ENCODE measurements at places on chromosomes 2 and 18.
A peak's percentile ranks its signal among the peaks of the same experiment; 100 is the strongest.

DNA sequence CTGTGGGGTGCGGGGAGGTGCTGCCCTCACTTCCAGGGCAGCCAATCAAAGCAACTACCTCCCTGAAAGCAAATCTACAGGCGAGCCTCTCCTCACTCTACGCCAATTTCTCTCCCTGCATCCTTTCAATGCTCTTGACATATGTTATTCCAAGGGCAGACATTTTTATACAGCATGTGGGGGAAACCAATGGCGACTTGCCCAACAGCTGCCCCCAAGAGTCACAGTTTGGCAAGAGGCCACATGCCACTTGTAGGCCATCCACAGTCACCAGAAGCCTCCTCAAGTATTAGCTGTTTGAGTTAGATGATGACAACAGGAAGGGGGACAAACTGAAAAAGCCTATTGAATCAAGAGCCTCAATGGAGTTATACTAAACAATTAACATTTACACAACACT is 114.6 kb downstream of the MYO5B start:
- no peak for DNase-seq

DNA sequence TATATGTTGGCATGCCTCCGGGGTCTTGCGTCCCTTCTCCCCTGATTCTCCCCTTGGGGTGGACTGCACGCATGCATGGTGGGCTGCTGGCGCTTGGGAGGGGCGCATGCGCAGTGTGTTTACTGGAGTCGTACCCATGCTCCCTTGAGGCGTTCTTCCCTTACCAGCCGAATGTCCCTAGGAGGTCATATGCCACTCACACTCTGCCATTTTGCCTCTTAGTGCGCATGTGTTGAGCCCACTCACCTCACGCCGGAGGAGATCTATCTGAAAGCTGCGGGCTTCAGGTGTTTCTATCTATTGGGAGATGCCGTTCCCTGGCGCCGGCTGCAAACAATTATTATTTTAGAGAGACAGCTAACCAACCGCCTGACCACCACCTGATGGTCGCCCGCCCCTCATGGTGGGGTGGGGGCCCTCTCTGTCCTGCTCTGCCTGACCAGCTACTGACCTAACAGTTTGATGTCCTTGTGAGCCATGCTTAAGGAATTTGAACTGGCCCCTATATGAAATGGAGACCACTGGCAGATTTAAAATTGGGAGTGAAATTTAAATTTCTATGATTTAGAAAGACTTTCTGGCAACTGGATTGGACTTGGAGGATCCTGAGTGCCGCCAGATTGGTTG is 179.6 kb downstream of the RNF144A start:
- DNase-seq: no peak

DNA sequence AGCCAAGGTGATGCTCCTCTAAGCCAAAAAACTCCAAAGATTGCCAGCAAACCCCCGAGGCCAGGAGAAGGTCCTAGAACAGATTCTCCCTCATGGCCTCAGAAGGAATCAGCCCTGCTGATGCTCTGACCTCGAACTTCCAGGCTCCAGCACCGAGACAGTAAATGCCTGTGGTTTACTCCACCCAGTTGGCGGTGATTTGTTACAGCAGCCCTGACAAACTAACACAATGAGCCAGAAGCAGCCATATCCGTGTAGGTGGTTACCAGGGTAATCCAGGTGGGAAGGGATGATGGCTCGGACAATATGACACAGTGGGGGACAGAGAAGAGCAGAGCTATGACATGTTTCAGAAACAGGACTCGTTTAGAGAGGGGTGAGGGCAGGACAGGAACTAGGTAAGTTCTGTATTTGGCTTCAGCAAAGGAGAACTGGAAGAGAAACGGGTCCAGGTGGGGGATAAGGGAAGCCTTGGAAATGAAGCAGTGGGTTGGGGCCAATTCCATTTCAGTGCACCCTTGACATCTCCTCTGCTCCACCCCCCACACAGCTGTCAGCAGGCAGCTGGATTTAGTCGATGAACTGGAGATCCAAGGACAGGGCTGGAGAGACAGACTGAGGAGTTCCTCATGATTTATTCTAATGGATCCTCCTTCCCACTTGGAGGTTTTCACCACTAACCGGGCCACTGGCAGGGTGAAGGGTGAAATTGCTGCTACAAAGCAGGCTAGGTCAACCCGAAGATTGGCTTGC is 179.7 kb upstream of the SH3BP4 start:
- DNase-seq: no peak

GRCh38 chr2:55618275-55619055 is 1.0 kb upstream of the PPP4R3B start:
- peak; percentile 59 for DNase-seq

GRCh38 chr2:239636808-239637207 is 236.0 kb upstream of the HDAC4 start:
- no peak for DNase-seq

DNA sequence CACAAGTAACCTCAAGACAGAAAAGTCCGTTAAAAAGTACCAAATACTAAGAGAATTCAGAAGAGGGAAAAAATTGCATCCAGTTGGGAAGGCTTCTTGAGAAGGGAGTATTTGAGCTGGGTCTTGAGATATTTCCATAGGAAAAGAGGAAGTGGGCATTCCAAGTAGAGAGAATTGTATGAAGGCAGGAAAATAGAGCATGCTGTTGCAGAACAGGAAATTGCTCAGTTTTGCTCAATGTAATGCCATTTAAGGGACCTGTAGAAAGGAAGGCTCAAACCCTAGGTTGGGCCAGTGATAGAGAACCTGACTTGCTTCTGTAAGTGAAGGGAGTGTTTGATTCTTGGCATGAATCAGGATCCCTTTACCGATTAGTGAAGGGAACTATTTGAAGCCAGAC is 1.0 kb upstream of the ZC3H8 start:
- DNase-seq: no peak

GRCh38 chr2:44934038-44934982 is 7.2 kb upstream of the SIX3 start:
- DNase-seq: no peak

GRCh38 chr2:127465258-127465657 is 47.0 kb downstream of the PROC start:
- no peak for DNase-seq

DNA sequence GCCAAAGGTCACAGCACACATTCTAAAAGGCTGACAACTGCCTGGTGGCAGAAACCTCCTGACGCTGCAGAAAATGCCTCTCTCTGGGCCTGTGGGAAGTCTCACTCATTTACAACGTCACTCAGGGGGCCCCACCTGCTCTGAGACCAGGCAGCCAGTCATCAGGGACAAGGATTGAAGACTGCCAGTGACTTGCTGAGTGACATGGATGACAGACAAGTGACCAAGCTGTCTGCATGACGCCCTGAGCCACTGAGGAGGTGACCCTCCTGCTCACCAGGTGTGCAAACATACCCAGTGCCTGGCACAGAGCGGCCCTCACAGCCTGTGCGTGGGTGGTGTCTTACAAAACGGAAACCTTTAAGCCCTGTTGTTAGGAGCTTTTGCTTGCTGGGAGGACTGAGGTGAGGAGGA is 392.4 kb downstream of the TNS1 start:
- DNase-seq: peak; percentile 44

- no peak for DNase-seq
Measured at GRCh38 chr2:43412114-43412753, 183.6 kb downstream of the THADA start.

DNA sequence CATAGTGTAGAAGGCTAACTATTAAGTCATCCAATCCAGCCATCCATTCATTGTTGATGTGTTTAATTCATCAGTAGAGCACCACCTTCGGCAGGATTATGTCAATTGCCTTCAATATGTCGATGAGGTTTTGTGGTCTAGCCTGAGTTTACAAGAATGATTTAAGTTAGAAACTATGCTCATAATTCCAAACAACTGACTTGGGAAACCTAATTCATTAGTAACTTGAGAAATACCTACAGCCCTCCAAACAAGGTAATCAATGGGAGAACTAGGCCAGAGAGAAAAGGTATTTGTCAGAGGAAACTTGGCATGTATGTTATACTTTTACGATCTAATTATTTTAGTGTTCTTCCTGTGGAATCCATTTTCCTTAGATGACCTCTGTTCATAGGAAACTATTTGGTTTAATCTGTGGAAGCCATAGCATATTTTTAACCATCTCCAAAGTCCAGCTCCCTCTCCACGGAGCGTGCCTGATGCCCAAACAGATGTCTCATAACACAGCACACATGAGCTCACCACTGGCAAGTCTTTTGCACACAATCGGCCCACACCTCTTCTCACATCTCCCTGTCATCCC is 148.5 kb downstream of the GFPT1 start:
- DNase-seq: no peak

DNA sequence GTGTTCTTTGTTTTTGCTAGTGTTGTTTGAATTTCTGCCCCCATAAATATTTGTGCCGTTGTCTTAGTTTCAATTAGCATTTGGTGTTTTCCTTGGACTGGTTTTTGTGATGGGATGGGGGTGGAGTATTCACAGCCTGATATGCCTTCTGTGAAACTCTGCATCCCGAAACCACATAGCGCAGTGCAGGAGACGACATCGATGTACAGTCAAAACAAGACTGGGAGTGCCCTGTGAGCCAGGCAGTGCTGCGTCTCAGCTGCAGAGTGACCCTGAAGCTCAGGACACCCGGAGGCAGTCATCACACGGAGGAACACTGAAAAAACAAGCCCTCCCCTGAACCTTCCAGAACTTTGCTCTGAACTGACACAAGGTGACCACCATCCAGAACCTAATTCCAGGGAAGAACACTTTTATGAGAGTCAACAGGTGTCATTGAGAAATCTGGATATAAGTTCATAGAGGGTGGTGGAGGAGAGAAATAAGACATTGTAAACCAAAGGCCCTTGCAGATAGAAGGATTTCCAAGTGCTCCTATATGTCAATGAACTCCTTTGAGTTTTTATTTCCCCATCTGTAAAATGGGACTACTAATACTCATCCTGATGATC is 61.2 kb upstream of the CABLES1 start:
- no peak for DNase-seq

- no peak for DNase-seq
Measured at GRCh38 chr2:67726416-67726815, 329.3 kb downstream of the ETAA1 start.

GRCh38 chr18:22933966-22934423 is 867 bp downstream of the RBBP8 start:
- no peak for DNase-seq

- no peak for DNase-seq
Measured at GRCh38 chr2:33339269-33339668, 137.2 kb upstream of the RASGRP3 start.

DNA sequence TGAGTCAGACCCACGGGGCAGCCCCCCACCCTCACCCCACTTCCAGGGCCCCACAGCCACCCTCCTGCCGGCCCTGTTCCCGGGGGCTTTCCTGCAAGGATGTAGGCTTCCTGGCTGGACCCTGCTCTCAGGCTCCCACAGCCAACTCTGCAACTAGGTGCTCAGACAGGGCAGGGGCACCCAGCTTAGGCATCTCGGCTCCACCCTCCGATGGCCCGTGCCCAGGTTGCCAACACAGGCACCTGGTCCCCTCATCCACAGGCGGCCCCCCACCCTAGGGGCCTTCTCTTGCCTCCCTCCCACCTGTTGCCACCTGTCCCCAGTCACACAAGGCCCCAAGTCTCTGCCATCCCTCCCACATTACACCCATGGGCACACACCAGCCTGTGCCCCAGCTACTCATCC is 34.6 kb downstream of the HS6ST1 start:
- no peak for DNase-seq

DNA sequence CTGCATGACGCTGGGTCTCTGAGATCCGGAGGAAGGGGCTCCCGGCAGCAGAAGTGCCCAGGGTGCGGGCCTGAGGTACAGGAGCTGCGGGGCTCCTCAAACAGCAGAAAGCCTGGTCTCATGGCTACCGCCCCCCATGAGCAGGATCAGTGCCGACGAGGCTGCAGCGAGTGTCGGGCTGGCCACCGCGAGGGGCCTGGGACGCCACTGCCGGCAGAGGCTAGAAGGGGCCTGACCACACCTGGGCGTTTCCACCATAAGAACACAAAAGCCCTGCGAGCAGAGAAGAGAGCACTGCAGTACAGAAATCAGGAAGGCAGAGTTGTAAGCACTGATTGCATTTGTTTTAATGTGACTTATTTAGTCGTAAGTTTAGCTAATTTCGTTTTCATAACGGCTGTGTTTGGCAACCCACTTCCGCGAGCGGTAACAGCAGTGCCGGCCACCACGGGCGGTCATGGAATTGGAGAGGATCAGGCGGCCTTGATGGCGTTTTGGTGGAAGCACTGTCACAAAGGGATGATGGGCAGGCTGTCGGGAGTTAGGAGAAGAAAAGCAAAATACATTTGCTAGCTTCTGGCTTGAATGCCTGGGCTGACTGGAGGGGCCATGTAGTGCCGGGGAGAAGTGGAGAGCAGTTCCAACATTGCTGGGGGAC is 117.4 kb downstream of the HDAC4 start:
- DNase-seq: no peak

GRCh38 chr2:238872026-238872425 is 24.1 kb downstream of the TWIST2 start:
- no peak for DNase-seq

DNA sequence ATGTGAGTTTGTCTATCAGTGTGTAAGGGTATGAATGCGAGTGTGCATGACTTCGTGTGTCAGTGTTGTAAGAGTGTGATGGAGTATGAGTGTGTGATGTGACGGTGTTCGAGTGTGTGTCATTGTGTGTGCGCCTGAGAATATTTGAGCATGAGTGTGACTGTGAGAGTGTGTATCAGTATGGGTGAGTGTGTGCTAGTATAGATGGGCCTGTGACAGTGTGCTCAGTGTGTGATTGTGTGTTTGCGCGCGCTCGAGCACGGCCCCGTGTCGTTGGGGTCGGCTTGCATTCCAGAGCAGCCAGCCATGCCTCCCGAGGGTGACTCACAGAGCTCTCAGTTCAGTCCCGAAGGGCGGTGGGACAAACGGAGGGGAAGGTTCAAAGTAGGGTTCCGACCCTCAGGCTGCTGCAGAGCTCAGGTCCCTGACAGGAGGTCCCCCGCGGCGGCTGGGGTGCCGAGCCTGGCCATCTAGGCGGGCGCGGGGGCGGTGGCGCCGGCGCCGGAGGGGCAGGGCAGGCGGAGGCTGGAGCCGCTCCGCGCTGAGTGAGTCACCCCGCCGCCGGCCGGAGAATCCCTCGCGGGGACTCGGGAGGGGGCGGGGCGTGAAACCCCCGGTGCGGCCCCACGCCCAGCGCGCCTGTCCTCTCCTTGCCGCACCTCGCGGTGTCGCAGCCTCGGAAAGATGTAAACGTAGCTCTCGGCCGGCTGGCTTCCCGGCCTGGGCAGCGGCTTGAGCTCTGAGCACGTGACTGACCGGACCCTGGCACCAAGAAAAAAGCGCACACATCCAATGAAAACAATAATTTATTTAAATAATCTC is 3.8 kb downstream of the DLX2 start:
- DNase-seq: no peak

DNA sequence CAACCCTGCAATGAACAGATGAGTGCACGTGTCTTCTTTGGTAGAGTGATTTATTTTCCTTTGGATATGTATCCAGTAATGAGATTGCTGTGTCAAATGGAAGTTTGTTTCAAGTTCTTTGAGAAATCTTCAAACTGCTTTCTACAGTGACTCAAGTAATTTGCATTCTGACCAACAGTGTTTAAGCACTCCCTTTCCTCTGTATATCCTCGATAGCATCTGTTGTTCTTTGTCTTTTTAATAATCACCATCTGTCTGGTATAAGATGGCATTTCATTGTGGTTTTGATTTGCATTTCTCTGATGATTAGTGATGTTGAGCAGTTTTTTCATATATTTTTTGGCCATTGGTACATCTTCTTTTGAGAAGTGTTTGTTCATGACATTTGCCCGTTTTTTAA is 1608.3 kb upstream of the ZEB2 start:
- DNase-seq: no peak

- DNase-seq: no peak
Measured at GRCh38 chr2:23289671-23290070, 95.3 kb upstream of the KLHL29 start.

- no peak for DNase-seq
Measured at GRCh38 chr2:196142825-196143224, 28.6 kb downstream of the STK17B start.
